Stimulated activated CD8-positive, alpha-beta memory T cell treated with anti-CD3 and anti-CD28 coated beads, Interleukin-12 subunit alpha, Interleukin-12 subunit beta, amount 100 ng/mL, for 4 hours (primary cell): ENCODE measurements at places on chromosomes 7 and 10.

DNA sequence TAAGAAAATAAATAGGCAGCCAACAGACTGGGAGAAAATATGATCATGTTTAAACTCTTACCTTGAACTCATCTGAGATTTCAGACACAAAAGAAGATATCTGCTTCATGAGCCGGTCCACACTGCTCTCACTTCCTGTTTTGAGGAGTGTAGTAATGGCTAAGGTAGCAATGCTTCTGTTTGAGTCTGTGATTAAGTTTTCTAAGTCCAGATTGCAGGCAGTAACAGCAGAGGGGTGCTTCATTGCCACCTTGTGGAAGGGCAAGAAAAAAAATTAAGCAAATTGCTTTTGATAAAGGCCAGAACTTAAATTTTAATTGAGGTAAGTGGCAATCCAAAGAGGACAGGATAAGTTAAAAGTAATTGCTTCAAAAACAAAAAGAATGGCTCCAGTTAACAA lies 69.1 kb downstream of the MEST start:
- DNase-seq: no peak

- no peak for DNase-seq
These were observed 30.2 kb downstream of the TAS2R16 start for GRCh38 chr7:122965306-122965705.

- DNase-seq: no peak
These were observed 131.7 kb upstream of the CHST15 start for GRCh38 chr10:124225029-124225466.

- DNase-seq: no peak
These were observed 153.6 kb downstream of the TCERG1L start for GRCh38 chr10:131157899-131158298.

GRCh38 chr10:68560943-68561864 lies 1.1 kb downstream of the TET1 start:
- DNase-seq: no peak

GRCh38 chr10:110163192-110163773 lies 44.1 kb upstream of the MXI1 start:
- no peak for DNase-seq

- DNase-seq: no peak
These were observed 93.8 kb downstream of the MKI67 start for GRCh38 chr10:128032466-128032865.

- no peak for DNase-seq
These were observed 64.4 kb downstream of the SAMD9 start for GRCh38 chr7:93053209-93053948.

DNA sequence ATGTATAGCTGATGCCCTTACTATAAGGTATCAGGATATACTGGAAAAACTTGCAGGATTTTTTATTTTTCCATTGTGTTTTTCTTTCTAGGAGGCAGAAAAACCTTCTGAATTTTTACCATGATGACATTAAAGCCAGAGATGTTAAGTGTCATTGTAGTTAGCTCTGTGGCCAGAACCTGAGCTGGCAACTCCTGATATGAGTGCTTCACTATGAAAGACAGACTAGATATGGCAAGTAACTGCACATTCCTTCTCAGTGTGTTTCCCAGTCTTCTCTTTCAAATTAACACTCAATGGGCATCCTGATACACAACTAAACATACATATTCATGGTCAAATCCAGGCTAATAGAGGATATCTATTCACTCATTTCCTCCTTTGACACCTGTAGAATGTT lies 166.2 kb downstream of the CTTNBP2 start:
- no peak for DNase-seq

GRCh38 chr7:138892006-138892630 lies 89.1 kb downstream of the KIAA1549 start:
- DNase-seq: no peak

DNA sequence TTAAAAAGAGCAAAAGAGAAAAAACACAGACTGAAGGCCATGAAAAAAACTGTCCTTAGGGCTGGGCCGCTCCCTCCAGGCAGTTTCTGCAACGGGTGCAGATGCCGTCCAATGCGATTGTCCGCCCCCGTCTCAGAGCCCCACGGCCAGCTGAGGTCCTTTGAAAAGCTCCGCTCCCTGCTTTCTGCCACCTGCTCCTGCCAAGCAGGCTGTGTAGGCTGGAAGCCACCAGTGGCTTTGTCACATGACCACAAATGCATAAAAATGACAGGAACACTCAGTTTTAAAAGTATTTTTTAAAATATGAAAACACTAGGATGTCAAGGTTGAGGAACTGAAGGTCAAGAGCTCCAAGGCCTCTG lies 71.7 kb downstream of the AMZ1 start:
- DNase-seq: no peak

GRCh38 chr7:46318276-46318675 lies 397.2 kb upstream of the IGFBP3 start:
- no peak for DNase-seq

DNA sequence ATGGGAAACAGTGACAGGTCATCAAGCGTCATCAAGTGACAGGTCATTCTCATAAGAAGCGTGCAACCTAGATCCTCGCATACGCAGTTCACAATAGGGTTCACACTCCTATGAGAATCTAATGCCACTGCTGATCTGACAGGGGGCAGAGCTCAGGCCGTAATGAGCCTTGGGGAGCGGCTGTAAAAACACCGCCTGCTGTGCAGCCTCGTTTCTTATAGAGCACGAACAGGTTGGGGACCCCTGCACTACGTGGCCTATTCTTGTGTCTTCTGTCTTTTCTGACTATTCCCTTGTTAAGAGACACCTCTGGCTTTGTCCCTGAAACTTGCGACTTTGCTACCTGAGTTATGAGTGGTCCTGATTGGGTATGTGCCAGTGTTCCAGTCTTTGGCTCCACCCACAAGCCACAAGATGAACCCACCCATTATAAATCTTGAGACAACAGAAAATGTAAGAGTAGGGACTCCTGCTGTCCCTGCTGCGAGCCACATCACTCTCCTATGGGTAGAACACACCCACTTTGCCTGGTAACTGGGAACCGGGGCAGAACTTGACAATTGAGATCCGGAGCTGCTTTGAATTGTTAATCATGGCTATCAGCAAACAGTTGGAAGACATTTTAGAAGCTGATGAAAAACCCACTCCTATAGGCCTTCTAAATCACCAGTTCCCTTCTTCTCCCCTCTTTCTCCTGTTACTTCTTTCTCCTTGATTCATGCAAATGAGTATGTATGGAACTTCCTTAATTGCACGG lies 55.8 kb upstream of the EXOC4 start:
- no peak for DNase-seq
